NCI-H510A (cell line): ENCODE measurements at places on chromosomes 1 and 21.

DNA sequence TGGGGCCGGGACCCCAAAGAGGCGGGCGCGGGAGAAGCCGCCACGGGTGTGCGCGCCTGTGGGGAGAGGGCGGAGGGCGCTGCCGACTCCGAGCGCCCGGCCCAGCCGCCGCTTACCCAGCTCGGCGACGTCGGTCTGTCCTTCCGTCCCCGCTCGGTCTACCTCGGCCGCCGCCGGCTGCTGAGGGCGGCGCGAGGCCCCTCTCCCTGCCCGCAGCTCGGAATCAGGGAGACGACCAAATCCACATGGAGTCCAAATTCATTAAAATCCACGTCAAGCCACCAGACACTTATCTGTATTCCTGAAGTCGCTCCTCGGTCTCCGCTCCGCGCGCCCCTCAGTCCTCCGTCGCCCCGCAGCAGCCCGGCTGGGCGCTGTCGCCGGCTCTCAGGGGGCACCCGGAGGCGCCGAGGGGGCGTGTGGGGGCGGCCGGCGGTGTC is 637 bp downstream of the PLXNA2 start:
- DNase-seq = no peak

DNA sequence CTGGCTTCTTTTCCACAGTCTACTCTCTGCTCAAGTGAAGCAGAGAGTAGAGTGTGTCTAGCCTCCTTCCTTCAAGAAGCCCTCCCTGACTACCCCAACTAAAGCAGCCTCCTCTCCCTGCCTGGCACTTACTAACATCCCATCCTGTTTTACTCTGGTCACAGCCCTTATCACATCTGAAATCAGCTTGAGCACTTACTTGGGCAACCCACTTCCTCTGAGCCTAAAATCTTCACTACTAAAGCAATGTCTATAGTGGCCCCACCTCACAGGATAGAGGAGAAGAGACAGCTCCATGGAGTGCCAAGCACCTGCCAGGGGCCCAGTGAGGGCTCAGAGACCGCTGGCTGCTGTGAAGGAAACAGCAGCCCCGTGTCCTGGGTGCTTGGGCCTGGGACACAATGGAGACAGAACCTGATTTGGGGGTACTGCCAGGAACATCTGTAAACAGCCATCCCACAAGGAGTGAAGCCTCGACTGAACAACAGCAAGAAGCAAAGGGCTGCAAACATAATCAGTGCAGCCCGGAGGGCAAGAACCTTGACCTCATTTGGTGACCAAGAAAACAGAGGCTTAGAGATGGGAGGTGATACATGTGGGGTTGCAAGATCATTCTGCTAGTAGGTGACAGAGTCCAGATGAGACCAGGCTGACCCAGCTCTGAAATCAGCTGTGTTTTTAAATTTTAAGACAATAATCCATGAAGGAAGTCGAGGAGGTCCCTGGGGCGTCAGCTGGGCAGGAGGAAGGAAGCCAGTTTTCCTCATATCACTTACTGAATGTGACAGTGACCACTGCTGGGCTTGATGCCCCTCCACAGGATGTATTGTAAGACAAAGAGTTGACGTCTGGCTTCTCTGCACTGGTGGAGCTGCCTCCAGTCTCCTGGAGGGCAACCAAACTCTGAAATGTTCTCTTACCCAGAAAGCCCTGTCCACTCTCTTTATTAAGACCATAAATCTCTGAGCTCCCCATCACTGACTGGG is 710.6 kb downstream of the MATN1 start:
- no peak for DNase-seq

DNA sequence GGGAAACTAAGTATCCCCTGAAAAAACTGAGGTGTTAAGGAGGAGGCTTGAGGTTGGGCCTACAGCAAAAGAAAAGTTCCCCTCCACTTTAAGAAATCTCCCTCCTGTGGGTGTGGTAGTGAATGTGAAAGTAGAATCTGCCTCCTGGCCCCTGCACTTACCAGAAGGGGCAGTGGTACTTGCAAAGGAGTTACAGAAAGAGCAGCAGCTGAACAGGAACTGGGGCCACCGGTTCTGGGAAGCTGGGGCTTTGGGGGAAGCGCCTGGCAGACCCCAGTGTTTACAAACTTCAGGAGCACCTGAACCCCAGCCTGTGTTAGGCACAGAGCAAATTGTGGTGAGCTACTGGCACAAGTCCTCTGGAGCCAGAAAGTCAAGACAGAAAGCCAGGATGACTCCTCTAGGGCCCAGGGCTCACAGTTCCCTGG is 250.2 kb upstream of the FGGY start:
- no peak for DNase-seq

GRCh38 chr1:78902641-78903040 is 103.9 kb downstream of the ADGRL4 start:
- no peak for DNase-seq

- no peak for DNase-seq
Observed at GRCh38 chr1:48695161-48695560, 81.5 kb downstream of the BEND5 start.

- no peak for DNase-seq
Observed at GRCh38 chr21:28932717-28933116, 60.0 kb downstream of the LTN1 start.

DNA sequence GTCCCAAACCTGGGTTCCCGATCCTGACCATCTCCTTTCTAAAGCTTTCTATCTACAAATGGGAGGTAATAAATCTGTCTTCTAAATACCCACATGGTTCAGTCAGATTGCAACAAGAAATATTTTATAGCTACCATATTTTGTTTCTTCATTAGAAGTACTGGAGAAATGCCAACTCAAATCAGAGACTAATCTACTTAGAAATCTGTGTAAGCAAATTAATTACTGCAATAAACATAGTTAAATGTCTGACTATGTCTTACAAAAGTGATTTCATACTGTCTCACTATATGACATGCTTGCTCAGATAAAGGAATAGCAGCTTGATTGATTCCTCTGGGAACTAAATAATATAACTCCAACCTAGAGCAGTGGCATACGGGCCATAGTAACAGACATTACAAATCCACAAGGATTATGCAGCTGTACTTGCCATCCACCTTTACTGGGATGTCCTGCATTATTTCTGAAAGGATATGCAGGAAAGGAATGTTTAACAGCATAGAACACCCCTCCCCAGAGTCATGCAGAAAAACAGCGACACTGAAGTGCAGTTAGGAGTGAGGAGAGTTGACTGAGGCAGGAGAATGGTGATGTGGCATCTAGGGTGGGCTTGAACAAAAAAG is 80.3 kb downstream of the PCNX2 start:
- DNase-seq = no peak

DNA sequence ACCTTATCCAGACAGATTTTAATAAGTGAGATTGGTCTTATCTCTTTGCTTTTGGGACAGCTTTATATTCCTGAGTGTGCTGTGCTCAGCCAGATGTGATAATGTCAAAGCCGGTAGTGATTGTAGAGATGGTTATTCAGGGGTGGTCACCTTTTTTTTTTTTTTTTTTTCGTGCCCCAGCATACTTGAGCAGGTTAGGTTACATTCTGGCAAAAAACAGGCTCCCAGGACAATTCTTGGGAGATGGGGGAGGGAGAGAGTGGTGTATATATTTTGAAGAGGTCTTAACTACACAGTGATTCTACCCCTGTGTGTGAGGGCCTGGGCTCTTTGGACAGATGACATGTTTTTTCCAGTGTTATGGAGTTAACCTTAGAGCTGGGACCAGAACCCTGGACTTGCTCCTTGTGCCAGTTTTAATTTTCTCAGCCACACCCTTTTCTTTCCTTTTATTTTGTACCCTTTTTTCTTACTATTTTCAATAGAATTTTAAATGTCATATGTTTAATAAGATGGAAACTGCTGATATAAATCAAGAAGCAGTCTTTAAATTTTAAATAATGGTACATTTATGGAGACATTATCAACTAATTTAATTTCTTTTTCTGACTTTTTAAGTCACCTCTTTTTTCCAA is 88.4 kb downstream of the DYRK1A start:
- DNase-seq = no peak

DNA sequence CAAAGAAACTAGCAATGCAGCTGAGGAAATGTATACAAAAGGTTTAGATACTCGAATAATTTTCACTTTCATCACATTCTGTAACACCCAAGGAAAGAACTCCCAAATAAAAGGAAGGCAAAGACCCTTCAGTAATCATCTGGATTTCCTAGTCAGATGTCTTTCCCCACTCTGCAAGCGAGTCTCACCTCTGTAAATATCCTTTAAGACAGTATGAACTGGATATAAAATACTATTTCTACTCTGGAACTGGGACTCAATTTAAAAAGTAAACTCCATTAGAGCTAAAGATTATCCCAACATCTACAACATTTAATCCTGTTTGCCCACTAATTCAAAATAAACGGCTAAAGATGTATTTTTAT is 27.0 kb downstream of the C2CD2 start:
- DNase-seq = no peak

GRCh38 chr1:184661801-184662200 is 92.9 kb downstream of the EDEM3 start:
- no peak for DNase-seq

GRCh38 chr21:37866027-37866426 is 50.2 kb downstream of the KCNJ6 start:
- no peak for DNase-seq

DNA sequence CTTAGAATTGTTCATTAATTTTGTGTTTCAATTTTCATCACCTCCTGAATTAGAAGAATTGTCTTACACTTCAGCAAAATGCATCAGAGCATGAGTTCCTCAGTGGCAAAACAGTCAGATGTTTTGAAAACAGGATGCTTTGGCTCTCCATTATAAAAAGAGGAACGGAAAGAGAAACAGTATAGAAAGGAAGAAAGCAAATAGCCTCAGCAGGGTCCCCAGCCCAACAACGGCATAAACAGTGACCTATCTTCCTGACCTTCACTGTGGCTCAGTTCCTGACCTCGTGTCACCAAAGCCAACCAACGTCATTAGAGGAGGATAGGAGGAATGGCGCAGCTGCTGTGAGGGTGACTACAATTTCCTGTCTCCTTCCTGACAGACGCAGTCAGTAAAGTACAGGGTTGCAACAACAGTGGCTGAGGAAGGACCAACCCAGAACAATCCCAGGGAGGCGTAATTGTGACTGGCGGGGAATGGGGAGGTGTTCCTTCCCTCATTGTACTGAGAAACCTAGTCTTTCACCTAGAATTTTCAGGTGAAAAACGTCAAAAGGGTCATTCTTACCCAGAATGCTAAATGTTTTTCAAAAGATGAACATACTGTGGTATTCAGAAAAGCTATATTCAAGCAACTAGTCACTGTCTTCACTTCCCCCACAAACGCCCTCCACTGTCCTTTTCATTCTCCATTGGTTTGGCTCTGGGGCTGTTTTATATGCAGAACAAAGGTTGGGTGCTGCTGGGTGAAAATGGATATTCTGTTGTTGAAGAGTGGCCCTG is 197.9 kb upstream of the SGIP1 start:
- no peak for DNase-seq

DNA sequence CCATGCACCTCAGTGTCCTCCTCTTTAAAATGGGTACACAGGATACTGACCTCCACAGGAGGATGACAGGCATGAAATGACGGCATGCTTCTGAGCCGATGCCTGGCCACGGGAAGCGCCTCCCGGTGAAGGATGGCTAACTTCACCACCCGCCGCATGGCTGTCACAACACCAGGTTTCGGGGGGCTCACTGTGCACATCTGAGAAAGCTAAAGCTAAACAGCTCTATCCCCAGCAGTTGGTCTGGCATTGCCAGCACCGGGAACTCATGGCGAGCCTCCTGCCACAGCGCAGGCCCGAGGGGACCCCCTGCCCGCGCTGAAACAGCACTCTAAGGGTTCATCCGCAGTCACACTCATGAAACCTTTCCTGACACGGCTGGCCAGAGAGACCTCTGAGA is 16.0 kb downstream of the NPHP4 start:
- DNase-seq = no peak

- no peak for DNase-seq
Observed at GRCh38 chr21:43632373-43632905, 26.8 kb downstream of the HSF2BP start.

DNA sequence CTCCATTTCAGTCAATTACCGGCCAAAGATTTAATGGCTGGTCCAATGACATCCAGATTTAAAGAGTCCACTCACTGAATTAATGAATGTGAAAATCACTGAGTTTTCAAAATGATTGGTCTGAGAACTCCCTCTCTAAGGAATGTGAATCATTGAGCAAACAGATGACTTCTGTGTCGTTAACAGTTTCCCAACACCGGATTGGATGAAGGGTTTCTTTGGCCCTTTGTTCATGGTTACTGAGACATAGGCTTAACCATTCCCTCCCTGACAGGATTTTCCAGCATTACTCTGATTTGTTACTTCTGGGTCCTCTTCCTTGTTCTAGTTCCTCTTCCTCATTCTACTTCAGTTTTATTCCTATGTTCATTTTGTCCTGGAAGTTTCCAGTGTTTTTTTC is 1.5 kb upstream of the CLDN17 start:
- no peak for DNase-seq

GRCh38 chr1:80779275-80779674 is 1021.5 kb upstream of the ADGRL2 start:
- DNase-seq = no peak

GRCh38 chr1:197763307-197763706 is 12.0 kb downstream of the DENND1B start:
- DNase-seq = no peak

- no peak for DNase-seq
Observed at GRCh38 chr1:169001353-169001752, 105.1 kb upstream of the ATP1B1 start.

- no peak for DNase-seq
Observed at GRCh38 chr1:98417820-98418219, 243.7 kb upstream of the SNX7 start.

DNA sequence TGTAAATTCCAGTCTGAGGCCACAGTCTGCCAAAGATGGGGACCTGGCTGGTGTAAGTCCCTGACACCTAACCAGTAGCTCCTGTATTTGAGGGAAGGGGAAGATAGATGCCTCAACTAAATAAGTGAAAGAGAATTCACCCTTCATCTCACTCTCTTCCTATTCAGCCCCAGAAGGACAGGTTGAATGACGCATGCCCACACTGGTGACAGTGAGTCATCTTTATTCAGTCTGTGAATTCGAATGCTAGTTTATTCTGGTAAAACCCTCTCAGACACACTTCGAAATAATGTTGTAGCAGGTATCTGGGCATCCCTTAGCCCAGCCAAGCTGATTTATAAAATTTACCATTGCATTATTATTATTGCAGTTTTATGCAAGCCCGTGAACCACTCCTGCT is 617.0 kb upstream of the PRMT6 start:
- no peak for DNase-seq

- no peak for DNase-seq
Observed at GRCh38 chr1:22812993-22813790, 102.6 kb downstream of the EPHB2 start.

DNA sequence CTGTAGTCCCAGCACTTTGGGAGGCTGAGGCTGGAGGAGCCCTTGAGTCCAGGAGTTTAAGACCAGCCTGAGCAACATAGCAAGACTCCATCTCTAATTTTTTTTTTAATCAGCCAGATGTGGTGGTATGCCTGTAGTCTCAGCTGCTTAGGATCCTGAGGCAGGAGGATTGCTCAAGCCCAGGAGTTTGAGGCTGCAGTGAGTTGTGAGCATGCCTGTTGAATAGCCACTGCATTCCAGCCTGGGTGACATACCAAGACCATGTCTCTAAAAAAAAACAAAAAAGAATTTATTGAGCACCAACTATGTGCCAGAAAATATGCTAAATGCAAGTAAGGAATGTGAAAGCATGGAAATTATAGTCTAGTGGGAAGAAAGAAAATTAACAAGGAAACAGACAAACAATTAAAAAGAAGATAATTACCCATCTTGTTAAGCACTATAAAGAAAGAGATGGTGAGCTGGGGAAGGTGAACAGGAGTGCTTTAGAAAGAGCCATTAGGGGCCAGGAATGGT is 104.0 kb upstream of the ZNF678 start:
- no peak for DNase-seq
